ENCODE measurements at places on chromosomes 12 and 14.

DNA sequence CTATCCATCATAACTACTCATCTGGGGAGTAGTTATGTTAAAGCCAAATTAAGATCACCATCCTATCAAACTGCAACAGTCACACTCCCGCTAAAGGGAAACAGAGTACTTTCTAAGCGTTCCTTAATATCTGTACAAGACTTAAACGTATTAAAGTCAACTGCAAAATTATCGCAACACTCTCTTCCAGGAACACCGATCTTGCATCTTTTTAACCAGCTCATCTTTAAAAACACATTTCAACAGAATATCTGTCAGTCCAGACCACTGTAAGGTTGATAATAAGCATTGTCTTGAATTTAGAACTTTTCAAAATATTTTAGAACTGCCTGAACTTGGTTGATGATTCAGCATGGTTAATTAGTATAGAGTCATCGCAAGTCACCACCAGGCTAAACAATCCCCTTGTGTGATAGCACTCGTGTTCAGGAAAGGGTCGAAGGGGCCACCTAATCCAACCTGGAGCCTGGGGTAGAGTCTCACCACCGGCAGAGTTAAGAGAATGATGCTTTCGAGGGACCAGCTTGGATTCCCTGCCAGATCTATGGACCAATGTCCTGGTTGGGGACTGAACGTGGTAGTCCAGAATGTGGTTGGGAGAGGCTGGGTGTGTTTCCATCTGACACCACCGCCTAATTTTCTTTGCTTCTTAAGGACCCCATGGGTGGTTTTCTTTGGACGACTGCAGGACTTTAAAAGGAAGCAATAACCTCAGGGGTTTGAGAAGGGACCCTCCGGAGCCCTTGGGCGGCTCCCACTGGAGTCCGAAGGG, 890 bp downstream of the SPTLC2 start:
- no peak for DNase-seq

DNA sequence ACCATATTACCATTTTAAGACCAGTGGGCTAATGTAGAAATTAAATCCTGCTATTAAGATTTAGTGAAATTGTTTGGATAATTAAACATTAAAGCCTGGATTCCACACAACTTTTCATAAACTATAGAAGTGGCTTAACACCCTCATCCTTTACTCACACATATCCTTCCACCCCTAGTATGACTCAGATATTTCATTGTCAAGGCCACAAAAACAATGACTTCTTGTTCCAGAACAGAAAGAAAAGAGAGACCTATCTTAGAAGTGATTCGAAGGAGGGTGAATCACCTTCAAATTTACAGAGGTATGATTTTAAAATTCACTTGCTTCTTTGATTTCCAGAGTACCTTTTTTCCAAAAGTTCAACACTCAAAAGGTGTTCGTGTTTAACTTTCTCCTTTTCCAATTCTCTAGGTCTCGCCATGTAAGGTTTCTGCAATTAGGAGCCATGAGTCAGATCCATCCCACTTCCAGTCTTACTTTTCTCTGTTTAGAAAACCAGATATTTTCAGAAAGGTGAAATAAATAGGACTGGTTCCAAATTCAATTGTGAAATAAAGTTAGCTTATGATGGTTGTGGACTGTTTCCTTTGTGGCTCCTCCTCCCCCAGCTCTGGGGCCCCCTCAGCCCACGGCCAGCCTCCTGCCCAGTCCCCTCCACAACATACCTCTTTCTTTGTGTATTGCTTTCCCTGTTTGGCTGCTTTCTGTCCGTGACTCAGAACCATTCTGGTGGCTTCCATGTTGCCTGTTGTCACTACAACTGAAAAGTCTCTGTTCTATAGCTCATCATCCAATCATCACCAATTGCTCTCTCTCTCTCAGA, 24.6 kb upstream of the MGP start:
- no peak for DNase-seq

GRCh38 chr12:53233671-53234121, 1.7 kb upstream of the RARG start:
- no peak for DNase-seq

- DNase-seq = no peak
Measured at GRCh38 chr14:39768589-39768988, 336.4 kb upstream of the FBXO33 start.

- DNase-seq = no peak
Measured at GRCh38 chr14:59265808-59266207, 77.3 kb downstream of the DAAM1 start.
